A549 treated with CORT108297 at 1 μM for 4 hours (cell line): ENCODE measurements at places on chromosomes 4 and X. TPM values are rescaled to one million over a fixed set of nuclear protein-coding genes. Genes with fewer than 3 reads are reported as not detected.

Gene CLCN5
- 2.2 to 2.7 TPM (median 2.3 TPM) in 5 replicates for total RNA-seq

Gene PPP4R3C
- total RNA-seq: not detected in 5 replicates

Gene RPS6KA3
- 41.3 to 54.8 TPM (median 49.7 TPM) in 5 replicates for total RNA-seq

Gene SPIN2B
- 8.4 to 11.2 TPM (median 9.7 TPM) in 5 replicates for total RNA-seq
